ENCODE measurements at places on chromosomes 12 and 14.

DNA sequence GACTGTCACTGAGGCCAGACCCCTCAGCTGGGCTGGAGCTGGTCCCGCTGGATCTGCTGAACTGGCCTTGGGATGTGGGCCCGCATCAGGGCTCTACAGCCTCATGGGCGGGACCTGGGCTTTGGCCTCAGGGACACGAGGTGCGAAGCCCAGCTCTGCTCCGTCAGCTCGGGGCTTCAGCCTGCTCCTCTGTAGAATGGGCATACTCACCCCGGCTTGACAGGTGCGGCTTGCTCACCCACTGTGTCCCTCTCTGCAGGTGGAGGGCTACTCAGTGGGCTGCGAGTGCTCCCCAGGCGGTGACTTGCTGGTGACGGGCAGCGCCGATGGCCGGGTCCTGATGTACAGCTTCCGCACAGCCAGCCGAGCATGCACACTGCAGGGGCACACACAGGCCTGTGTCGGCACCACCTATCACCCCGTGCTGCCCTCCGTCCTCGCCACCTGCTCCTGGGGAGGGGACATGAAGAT, 57.6 kb downstream of the BEGAIN start:
- DNase-seq: no peak

DNA sequence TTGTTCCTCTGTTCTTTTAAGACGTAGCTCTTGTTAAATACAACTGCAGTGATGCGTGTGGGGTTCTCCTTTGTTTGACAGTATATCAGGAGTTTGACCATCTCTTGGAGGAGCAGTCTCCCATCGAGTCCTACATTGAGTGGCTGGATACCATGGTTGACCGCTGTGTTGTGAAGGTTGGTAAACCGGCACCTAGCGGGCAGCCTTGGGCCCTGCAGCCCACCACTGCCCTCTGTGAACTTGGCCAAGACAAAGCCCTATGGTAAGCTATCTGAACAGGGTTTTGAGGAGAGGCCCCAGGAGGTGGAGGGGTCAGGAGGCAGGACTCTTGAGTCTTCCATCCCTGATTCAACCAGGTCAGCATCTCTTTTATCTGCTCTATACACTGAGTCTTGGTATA, 54.6 kb upstream of the RIC8B start:
- DNase-seq: no peak

DNA sequence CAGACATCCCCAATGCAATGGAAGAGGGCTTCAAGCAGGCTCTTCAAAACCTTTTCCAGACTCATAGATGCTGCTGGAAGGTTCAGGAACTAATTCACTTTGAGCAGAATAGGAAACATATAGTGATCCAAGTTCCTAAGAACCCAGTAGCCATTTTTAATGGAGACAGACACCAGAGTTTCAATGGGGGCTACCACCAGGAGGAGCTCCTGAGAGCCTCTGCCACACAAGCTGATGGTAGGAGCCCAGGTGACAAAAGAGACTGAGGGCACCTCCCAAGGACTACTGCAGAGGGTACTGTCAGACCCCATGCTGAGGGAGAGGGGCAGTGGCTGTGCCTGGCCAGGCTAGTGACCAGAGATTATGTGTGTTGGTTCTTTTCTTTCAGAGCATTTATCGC, 45.9 kb downstream of the IFNG start:
- no peak for DNase-seq

DNA sequence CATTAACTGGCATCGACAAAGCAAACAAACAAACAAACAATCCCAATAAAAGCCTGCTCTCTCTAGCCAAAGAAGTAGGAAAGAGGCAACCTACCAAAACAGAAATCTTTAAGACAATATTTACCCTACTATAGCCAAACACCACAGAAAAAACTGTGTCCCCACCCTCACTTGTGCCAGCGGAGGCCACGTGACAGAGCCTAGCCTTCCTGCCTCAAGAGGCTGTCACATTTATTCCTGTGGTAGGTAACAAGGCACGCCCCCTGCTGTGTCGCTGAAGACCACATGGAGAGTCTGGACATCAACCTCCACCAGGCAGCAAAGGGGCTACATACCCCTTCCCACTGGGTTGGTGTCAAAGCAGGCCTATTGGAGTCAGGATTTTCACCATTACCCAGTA, 148.1 kb downstream of the LMNTD1 start:
- DNase-seq: no peak

DNA sequence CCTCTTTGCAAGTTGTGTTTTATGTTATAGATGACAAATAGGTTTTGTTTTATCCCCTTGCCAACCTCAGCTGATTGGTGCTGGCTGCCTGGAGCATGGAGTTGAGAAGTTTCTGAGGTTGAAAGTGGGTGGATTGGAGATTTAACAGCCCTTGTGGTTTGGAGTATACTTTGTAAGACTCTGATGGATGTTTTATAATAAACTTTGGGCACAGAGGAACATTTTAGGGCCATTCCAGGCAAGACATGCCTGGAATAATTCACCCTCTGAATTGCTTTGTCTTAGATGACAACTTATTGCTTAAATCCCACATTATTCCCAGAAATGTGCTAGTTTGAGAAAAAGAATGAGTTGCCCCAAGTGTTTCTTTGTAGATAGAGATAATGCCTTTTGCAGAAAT, 158.9 kb downstream of the SLC5A8 start:
- no peak for DNase-seq

- no peak for DNase-seq
Measured at GRCh38 chr12:78787576-78787975, 77.0 kb upstream of the SYT1 start.

DNA sequence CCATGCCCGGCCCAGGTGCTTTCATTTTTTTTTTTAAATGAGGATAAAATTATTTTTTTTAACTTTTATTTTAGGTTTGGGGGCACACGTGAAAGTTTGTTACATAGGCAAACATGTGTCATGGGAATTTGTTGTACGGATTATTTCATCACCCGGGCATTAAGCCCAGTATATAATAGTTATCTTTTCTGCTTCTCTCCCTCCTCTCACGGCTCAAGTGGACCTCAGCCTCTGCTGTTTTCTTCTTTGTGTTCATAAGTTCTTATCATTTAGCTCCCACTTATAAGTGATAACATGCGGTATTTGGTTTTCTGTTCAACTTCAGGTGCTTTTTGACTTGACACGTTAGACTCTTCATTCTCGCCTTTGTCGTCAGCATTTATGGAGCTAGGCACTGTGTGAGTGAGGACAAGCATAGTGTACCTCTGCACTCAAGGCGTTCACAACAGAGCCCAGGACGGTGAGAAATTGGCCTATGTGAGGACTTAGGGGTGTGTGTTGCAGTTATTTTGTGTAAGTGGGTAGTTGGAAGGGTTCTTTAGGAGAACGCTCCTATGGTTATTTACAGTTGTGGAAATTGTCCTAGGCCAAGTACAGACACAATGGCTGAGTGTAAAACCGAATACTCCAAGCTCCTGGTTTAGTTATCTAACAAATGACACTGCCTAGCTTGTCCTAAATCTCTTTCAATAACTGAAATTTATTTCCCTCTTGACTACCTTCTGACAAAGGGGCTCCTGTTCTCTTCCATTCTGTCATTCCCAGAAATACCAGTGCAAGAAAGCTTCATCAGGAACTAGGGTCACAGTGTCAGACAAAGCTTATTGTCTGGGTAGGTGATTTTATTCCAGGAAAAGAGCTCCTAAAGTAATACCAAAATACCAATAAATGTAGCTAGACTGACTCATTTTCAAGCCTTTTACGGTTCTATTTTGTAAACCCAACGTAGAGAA, 200.5 kb upstream of the PRICKLE1 start:
- no peak for DNase-seq

GRCh38 chr14:73276836-73277235, 39.5 kb downstream of the PAPLN start:
- DNase-seq: no peak

DNA sequence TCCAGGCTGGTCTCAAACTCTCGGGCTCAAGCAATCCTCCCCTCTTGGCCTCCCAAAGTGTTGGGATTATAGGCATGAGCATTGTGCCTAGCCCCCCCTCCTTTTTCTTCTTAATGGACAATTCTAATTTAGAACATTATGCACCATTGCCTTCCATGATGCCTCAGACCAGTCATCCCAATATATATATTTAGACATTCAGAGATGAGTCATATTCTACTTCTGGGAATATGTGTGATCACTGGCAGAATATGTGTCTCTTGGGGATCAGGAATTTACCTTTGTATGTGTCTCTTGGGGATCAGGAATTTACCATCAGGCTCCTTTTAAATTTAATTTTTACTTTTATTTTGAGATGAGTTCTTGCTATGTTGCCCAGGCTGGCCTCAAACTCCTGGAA, 7.5 kb upstream of the CCDC177 start:
- DNase-seq: no peak

DNA sequence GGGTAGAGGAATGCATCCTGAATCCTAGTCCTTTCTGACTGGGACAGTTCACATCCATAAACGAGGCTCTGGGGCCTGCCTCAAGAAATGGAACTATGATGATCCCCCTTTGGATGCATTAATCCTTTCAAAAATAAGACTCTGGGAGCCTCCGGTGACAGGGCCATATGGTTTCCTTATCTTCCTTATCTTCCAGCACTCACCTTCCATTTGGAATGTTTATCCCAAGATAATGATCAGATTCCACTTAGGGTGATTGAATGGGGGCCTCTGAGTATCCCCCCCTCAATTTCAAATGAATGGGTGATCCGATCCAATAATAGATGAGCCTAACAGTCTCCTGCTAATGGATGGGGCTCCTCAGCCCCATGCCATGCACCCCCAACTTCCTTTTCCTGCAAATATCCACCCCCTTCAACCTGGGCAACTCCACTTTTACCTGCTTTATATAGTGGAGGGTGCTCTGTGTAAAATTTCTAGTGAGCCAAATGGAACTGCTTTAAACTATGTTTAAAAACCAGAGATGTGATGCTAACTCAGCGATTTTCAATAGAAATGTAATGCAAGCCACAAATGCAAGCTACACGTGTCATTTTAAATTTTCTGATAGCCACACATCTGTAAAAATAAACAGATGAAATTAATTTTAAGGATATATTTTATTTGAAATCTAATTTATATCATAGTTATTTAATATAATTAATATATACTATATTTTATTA, 157.8 kb downstream of the ZFP36L1 start:
- no peak for DNase-seq

- DNase-seq: peak; percentile 28
Measured at GRCh38 chr14:72948481-72949138, 22.3 kb downstream of the DCAF4 start.

DNA sequence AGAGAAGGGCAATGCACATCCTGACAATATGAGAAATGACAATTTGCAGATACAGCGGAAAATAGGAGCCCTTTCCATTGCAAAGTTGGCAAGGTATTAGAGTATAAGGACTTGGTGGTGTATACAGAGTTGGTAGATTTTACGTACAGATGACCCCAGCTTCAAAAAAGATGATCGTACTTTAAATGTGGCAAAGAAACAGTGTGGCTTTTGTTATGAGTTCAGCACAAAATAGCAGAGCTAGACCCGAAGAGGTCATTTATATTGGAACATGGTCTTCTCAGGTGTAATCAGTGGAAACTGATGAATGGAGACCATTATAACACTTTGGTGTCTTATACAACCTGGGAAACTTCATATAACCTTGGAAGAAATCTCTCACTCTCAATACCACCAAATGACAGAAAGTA, 2.3 kb downstream of the CLEC2B start:
- no peak for DNase-seq

DNA sequence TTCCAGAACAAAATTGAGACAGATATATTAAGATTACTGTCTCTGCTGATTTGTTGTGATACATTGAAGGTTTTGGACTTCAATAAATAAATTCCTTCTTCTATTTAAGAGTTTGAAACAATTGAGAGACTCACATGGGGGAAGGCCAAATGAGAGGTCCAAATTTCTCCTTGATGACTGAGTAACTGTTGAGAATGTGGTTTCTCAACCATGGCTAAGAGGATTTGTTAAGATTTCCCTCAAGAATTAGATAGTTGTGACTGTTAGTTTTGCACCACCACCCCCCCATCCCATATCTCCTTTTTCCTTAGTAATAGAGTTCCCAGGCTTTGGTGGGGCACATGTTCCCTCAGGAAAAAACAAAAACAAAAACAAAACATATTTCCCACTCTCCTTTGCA, 47.7 kb upstream of the IGF1 start:
- no peak for DNase-seq

DNA sequence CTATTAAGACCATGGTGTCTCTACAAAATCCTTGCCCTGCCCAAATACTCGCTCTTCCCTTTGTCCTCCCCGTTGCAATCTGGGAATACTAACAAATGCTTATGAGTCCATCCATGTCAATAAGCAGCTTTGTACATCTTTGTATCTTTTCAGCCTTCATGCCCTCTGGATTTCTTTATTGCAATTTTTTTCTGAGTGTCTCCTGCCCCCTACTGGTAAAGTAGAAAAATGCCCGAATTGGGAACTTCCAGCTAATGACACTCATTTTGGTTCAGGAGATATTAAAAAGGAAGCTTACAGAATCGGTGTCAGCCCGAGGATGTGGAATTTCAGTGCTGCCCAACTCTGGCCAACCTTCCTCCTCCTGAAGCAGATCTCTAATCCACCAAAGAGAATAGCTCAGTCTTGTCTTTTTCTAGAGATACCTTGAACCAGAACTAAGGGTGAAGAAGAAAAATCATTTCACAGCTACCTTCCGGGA, 46.0 kb downstream of the SH2B3 start:
- DNase-seq: no peak

All from AG09319 (cell line).